ENCODE measurements at places on chromosomes 12 and 14.

DNA sequence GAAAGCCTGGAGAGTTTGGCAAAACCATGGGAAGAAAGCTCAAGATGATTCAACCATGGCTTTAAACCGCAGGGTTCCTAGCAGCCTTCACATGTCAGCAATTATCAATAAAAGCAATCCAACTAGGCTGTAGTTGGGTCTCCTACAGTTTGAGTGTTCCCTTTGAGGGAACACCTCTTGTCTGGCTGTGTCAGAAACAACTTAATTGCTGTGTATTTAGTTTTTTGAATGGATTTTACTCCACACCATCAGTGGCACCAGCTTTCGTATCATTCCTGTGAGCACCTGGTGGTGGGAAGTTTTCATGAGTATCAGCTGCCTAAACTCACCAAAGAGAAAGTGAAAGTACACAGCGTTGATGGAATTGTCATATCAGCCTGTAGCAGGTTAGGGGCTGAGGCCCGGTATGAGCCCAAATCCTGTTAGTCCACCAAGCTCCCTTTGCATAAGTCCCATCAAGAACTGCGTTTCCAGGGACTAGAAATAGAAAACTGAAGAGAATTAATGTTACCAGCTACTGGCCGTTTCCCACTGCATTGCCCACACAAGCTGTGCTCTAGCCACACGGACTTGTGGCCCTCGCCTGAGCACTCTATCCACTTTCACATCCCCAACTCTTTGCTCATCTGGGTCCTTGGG lies 10.9 kb upstream of the IL26 start:
- peak overlapping the region; percentile 94 for H3K27ac ChIP-seq
- ATAC-seq, result peak; percentile 76
- no peaks in the 10 kb centered on the region for H3K36me3 ChIP-seq
- peak overlapping the region; percentile 85 for H3K4me3 ChIP-seq
- H3K4me1 ChIP-seq, result peaks cover 30% of the 10 kb centered on the region
- H3K27me3 ChIP-seq, result no peaks in the 10 kb centered on the region

DNA sequence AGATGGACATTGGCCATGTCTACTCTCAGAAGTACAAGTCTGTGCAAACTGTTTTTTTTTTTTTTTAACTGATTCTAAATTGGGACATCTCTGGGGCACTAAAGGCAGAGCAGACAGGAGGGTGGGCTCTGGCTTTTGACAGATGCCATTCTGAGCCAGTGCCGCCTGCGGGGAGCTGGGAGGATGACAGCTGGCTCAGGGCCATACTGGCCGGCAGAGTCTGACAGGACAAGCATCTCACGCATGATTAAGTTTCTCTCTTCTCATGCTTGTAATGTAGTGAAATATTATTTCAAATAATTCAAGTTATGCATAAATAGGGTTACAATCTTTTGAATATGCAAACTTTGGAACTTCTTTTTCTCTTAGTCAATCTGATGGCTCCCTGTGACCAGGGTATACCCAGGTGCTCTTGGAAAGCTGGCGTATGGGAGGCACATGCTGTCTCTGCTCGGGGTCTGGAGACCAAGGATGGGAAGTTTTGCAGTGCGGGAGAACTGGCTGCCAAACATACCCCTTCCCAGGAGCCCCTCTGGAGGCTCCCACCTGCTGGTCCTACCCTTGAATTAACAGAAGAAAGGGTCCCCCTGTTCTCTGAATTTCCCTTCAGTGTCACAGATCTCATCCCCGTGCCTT lies 7.6 kb downstream of the CDCA4 start:
- H3K27ac ChIP-seq, result no peak overlapping the region
- no peak for ATAC-seq
- H3K4me1 ChIP-seq, result peaks cover 62% of the 10 kb centered on the region
- no peaks in the 10 kb centered on the region for H3K27me3 ChIP-seq

- ATAC-seq, result no peak
- peaks cover 62% of the 10 kb centered on the region for H3K36me3 ChIP-seq
- no peak overlapping the region for H3K4me3 ChIP-seq
- no peaks in the 10 kb centered on the region for H3K27me3 ChIP-seq
- peaks cover 41% of the 10 kb centered on the region for H3K4me1 ChIP-seq
- H3K27ac ChIP-seq, result peak overlapping the region; percentile 70
These were observed 29.0 kb downstream of the PEBP1 start for GRCh38 chr12:118164798-118165486.

GRCh38 chr12:92938018-92938417 lies 8.9 kb upstream of the EEA1 start:
- H3K36me3 ChIP-seq, result peaks cover 2% of the 10 kb centered on the region
- peaks cover 10% of the 10 kb centered on the region for H3K4me1 ChIP-seq
- ATAC-seq, result peak; percentile 56
- H3K4me3 ChIP-seq, result no peak overlapping the region
